ENCODE measurements at places on chromosomes 5 and 9.

DNA sequence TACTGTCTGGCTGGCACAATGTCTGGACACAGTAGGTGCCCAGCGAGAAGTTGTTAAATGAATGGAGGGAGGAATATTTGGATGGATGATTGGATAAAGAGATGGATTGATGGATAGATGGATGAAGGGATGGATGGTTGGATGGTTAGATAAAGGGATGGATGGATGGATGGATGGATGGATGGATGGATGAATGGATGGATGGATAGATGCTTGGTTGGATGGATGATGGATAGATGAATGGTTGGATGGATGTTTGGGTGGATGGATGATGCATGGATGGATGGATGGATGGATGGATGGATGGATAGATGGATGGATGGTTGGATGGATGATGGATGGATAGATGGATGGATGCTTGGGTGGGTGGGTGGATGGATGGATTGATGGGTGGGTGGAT is 90.4 kb downstream of the UBE2QL1 start:
- no peak for DNase-seq

DNA sequence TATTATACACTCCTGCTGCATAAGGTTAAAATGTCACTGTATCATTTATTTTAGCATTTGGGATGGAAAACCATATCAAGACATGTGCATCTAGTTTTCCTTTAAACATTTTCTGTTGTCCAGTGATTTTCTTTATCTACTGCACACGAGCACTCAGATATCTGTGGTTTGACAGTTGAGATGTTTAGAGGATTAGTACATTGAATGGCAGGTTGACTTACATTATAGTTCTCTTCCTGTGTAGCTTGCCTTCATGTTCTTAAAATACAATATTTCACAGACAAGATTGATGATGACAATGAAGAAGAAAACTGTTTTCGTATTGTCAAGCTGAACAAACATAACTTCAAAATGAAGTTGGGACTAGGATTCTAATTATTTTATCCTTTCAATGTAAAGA is 2378.4 kb upstream of the WWC1 start:
- DNase-seq: no peak

DNA sequence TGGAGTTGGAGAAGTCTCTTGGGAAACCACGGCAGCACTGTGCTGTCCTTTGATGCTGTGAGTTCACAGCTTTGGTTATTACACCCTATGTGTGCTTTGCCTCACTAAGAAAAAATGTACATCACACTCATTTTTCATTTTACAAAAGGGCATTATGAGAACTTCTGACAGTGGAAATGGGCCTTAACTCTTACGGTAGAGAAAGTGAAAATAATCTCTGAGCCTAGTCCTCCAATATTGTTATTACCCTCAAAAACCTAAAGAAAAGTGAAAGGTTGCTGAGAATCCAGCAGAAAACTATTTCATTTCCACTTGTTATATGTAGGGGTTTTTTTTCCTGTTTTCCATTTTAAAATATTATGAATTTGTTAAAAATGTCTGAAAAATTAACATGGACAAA is 8.2 kb upstream of the OR13D1 start:
- DNase-seq: no peak

- no peak for DNase-seq
Measured at GRCh38 chr5:59038798-59039295, 456.0 kb downstream of the RAB3C start.

- no peak for DNase-seq
Measured at GRCh38 chr9:132020820-132021510, 58.7 kb downstream of the MED27 start.

- DNase-seq: no peak
Measured at GRCh38 chr9:92404042-92404836, at the start of gene OGN. Gene OGN, minus strand, starts transcription at chr9:92404578. Its CDS starts 1,171 bp downstream, at chr9:92403407.

DNA sequence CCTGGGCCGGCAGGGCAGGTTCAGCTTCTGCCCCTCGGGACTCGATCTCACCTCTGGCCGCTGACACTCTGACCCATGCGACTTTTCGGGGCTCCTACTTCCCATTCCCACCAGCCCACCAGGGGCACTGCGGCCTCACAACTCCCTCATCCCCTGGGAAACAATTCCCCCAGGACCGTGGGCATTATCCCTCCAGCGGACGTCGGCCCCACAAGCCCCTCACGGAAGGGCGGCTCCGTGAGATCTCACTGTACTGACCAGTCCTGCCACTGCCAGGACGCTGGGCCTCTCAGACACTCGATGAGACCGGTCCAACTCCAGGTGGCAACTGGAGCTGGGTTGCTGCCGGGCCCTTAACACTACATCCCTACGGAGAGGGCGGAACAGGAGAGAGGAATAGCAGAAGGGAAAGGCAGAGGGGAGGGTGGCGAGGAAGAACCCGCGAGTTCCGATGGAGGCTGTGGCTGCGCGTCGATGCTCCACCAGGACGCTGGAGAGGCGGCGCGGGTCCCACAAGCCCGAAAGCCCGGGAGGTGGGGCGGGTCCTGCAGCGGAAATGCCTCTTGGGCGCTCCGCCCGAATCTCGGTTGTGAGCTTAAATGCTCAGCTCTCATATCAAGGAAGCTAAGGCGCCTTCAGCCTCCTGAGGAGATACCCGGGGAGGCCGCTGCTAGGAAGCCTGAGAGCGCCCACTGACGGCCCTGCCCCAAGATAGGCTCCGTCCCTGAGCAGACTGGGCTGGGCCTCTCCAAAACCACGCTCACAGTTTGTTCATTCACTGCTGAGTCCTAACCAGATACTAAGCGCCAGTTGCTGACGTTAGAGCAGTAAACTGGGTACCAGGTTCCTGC is 36.3 kb downstream of the VCP start:
- DNase-seq: no peak

DNA sequence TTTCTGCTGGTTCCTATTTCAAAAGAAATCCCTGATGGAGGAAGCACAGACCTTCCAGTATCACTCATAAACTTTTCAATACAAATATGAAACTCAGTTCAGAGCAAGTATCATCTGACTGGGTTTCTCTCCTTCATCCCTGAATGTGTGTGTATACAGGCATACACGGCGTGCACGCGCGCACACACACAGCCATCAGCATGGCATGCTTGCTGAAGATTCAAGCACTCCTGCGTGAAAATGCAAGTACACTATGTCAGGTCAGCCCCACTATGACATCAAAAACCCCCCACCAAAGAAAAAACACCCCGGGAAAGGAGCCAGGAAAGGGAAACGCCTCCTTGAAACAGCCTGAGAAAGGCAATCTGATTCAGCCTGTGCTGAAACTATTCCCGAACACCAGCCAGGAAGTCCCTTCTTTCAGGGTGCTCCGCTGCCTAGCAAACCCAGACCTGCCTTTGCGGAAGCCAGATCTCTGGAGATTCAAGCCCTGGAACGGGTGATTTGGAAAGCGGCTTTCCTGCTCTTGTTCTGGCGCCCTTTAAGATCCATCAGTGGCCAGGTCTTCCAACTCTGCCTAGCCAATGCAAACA is 831 bp downstream of the KLHL3 start:
- no peak for DNase-seq

GRCh38 chr5:6747103-6747502 is 33.9 kb downstream of the TENT4A start:
- DNase-seq: no peak

DNA sequence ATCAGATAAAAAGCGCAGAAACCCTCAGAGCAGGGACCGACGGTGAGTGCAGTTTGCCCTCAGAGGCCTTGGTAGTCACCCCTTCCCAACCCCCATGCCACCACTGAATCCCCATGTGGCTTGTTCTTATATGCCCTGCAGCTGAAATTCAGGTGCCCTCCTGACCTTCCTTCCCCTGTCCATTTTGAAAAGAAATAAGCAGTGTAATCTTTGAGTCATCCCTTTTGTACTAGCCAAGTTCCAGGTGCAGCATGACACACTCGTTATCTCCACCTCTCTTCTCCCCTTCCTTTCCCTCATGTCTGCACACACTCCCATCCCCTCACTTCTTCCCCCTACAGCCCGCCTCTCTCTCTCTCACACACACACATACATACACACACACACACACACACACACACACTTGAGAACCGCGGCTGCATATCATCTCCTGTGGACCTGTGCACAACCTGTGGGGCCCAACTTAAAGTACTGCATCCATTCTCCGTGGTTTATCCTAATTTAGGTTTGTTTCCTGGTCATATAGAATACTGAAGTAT is 53.1 kb downstream of the SYK start:
- DNase-seq: no peak

DNA sequence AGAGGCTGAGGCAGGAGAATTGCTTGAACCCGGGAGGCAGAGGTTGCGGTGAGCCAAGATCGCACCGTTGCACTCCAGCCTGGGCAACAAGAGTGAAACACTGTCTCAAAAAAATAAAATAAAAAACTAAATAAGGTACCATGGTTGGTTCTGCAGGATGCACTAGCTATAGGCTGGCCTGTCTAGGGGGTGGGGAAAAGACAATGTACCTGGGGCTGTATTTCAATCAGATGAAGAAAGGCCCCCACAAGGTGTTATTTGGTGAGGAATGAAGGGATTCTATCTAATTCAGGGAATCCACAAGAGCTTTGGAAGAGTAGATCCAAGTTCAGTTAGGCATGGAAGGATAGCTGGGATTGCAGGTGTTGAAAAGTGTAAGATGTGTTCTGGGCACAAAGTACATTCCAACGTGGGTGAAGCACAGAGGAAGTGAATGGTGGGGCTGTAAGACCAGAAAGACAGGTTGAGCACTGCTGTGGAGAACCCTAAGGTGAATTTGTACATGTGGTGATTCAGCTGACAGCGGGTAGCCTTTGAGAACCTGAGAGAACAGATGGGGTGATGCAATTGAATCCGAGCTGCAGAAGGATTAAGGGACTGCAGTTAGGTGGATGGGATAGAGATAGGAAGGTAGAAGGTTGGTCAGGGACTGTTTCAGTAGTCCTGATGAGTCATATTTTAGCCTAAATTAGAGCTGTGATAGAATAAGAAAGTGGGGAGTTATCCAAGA is 71.8 kb downstream of the CAST start:
- no peak for DNase-seq

- DNase-seq: no peak
Measured at GRCh38 chr9:108967916-108968315, 33.7 kb downstream of the ABITRAM start.

DNA sequence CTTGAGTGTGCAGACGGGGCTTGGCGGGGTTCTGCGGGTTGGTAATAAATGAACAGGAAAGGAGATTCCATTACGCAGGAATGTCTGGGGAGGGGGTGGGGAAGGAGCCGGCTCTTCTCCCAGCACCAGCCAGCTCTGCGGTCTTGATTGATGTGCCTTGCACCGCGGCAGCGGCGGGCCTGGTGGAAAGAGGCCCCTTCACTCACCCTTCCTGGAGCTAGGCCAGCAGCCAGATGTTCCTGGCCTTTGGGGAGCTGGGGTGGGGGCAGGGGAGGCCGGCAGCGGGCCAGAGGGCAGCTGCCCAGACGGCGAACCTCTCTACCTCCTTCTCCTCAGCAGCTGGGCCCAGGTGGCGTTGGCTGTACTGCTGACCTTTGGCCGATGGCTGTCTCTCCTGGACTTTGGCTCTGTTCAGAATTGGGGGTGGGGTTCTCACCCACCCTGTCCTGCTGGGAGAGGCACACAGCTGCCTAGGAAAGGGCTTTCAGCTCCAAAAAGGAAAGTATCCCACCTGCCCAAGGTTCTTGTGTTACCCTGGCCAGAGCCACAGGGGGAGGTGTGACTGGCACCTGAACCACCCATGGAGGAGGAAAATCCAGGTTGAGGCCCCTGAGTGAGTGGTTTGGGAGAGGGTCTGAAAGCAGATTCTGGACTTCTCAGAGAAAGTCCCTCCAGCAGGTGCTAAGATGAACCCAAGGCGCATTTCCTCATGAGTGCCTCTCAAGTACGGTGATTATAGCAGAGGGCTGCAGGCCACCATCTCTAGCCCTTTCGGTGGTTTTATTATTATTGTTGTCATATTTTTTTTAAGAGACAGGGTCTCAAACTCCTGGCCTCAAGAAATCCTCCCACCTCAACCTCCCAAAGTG is 58.0 kb upstream of the SYNPO start:
- DNase-seq: no peak

DNA sequence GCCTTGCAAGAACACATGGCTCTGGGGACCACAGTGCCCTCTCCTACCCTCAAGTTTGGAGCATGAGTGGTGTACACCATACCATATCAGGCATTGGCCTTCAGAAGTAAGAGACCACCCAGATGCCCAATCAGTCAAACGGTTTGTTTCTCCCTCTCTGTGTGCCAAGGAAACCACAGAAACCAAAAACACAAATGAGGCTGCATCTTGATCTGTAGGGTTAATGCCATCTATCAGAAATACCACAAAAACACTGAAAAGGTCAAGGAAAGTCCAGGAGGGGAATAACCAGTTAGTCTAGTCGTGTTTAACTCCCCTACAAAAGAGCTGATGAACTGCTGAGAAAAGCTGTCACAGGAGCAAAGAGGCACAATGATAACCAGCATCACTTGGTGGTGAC is 78.4 kb downstream of the INSYN2B start:
- DNase-seq: no peak

- DNase-seq: no peak
Measured at GRCh38 chr9:75414371-75415160, 326.3 kb downstream of the OSTF1 start.

GRCh38 chr5:76403766-76404222 is 709 bp downstream of the IQGAP2 start:
- DNase-seq: no peak

- no peak for DNase-seq
Measured at GRCh38 chr5:21615195-21615765, 1237.9 kb downstream of the CDH12 start.

- DNase-seq: peak; percentile 55
Measured at GRCh38 chr5:79133657-79134451, 22.2 kb downstream of the BHMT start.

DNA sequence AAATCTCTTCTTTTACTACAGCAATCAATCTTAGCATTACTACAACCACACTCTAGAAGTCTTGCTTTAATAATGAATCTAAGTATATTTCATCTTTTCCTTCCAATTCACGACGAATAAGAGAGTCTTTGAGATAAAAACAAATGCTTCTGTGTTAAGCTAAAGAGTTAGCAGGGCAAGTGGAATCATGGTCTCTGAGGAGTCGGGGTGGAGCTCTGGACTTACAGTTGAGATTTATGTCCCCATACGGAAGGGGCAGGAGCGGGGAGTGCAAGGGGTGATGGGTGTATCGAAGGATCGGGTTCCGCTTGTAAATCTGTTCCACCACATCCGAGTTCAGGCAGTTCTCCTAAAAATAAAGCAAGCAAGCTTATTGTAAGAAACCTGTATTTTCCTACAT is 59.0 kb upstream of the RETREG1 start:
- no peak for DNase-seq

GRCh38 chr5:172835290-172835993 is 1.4 kb downstream of the ERGIC1 start:
- DNase-seq: no peak

DNA sequence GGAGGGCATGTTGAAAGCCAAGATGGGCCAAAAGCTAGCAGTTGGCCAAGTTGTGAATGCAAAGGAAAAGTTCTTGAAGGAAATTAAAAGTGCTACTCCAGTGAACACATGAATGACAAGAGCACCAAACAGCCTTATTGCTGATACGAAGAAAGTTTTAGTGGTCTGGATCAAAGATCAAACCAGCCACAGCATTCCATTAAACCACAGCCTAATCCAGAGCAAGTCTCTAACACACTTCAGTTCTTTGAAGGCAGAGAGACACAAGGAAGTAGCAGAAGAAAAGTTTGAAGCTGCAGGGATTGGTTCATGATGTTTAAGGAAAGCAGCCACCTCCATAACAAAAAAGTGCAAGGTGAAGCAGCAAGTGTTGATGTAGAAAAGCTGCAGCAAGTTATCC is 71.6 kb downstream of the ERCC6L2 start:
- no peak for DNase-seq

- no peak for DNase-seq
Measured at GRCh38 chr9:136409557-136410455, 608 bp downstream of the ENTR1 start.

GRCh38 chr5:168578538-168579487 is at the start of gene PANK3:
Gene PANK3, minus strand, starts transcription at chr5:168579368. Its CDS starts 85 bp downstream, at chr5:168579283.
- no peak for DNase-seq

GRCh38 chr5:3041001-3041400 is 289.5 kb upstream of the IRX2 start:
- DNase-seq: no peak
